ENCODE measurements at places on chromosomes 2 and 18.

- DNase-seq = no peak
Observed at GRCh38 chr2:11903085-11903606, 156.7 kb downstream of the LPIN1 start.

DNA sequence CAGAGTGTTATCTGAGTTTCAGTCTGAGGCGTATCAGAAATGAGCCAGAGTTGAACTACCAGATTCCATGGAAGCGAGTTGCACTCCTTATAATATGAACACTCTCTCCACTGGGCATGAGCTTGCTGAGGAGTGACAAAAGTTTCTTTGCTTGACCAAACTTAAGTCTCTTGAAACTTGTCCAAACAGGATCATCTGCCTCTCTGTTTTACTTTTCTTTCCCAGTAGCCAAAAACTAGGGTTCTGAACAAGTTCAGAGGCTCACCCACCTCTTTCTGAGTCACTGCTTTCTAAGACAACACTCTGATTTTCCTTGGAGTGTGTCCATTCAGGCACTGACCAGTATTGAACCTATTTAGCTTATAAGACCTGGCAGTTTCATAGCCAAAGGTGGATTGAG, 233.2 kb upstream of the TCF4 start:
- no peak for DNase-seq

GRCh38 chr2:25524507-25524906, 148.9 kb downstream of the DTNB start:
- DNase-seq = no peak

- no peak for DNase-seq
Observed at GRCh38 chr2:150480241-150480640, 7.2 kb downstream of the RND3 start.

DNA sequence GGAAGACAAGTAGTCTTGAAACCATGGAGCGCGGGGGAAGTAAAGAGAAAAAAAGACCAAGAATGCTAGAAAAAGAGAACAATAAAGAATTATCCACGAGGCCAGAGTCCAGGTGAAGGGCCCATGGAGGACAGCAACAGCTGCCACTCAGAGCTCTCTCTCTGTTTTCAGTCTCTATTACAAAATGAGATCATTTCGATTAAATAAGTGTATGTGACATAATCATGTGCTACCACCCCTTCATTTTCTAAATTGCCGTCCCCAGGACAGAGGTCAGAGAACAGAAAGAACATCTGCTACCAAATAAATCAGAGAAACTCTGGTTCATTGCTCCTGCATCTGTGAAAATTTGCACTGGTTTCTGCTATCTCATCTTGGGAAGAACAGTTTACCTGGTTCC, 838.7 kb downstream of the RNF144A start:
- no peak for DNase-seq

DNA sequence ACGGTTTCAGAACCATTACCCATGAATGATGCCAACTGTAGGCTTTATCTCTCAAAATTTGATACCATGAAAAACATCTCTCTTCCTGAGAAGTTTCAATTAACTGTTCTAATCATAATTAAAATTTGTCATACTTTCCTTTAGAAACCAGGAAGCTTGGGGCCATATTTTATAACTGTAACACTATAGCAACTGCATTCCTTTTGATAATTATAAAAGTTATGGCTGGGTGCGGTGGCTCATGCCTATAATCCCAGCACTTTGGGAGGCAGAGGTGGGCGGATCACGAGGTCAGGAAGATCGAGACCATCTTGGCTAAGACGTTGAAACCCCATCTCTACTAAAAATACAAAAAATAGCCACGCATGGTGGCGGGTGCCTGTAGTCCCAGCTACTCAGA, 70.6 kb downstream of the DNAH7 start:
- DNase-seq = no peak

GRCh38 chr2:151182396-151182795, 79.3 kb downstream of the RBM43 start:
- DNase-seq = no peak

DNA sequence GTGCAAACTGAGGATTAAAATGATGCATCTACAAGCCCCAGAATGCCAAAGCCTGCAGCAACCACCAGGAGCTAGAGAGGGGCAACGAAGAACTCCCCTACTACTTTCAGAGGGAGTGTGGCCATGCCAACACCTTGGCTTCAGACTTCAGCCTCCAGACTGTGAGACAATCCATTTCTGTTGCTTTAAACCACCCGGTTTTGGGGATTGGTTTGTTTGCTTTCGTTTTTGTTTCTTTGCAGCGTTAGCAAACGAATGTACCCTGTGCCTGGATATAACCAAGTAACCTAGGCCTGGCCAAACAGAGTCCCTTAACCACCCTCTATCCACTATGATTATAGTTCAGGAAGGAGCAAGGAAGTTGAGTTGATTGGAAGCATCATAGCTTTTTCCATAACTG, 171.2 kb upstream of the NCK2 start:
- DNase-seq = no peak

DNA sequence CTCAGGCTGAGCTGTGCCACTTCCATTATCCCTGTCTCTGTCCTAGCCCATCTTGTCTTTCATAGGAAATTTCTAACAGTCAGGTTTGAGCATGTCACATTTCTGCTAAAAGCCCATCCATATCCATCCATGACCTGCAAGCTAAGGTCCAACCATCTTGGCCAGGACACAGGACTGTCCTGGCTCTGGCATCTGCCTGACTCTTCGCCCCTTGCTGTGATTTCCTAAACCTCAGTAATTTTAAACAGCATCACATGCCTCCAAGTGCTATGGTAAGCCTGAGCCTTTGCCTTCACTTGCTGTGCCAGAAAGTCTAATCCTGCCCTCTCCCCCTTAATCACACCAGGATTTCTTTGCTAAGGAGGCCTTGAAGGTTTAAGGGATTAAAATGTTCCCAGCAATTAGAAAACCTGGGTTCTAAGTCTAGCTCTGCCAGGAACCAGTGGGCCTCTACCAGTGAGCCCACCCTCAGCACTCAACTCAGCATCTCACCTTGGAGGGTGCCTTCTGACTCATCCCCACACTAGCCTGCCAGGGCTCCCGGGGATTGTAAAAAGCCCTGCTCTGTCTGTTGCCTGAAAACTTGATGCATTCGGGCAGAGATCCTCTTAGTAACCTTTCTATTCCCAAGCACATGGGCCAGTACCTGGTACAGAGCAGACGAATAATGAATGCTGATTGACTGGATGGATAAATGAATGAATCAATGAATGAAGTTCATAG, 411.0 kb downstream of the LRATD1 start:
- DNase-seq = no peak

- no peak for DNase-seq
Observed at GRCh38 chr18:79459946-79460480, 64.3 kb downstream of the NFATC1 start.

DNA sequence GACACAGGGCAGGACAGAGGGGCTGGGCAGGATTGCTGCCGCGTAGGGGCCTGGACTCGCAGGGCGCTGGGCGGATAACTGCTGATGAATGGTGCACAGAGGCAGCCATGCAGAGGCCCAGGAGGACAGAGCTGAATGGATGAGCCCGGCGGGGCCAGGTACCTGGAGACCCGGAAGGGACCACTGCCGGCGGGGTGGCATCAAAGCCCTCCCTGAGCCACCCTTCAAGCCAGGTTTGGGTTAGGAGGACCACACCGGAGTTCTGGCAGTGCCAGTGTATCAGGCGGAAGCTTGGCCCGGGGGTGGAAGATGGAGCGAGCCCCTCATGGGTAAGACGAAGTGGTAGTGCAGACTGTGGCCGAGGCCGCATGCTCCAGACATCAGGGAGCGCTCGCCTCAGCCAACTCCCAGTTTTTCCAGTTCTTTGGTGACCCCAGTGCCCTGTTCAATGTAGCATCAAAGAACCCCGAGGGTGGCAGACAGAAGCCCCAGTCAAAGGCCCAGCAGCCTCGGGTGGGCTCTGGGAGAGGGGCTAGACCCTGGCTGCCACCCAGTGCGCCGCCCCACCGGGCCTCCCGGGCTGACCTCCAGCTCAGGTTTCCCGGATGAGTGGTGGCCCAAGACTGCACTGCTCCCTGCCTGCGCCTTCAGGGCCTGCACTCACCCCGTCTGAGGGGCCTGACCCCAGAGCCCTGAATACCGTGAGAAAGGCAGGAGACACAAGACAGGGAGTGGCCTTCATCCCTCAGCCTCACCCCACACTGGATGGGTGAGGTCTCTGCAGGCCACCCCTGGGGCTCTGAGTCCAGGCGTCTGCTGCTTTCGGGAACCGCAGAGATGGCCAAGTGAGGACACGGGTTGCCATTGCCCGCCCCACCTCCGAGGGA, 50.9 kb downstream of the ACAA2 start:
- no peak for DNase-seq

GRCh38 chr2:143574069-143574468, 444.9 kb downstream of the ARHGAP15 start:
- DNase-seq = no peak

DNA sequence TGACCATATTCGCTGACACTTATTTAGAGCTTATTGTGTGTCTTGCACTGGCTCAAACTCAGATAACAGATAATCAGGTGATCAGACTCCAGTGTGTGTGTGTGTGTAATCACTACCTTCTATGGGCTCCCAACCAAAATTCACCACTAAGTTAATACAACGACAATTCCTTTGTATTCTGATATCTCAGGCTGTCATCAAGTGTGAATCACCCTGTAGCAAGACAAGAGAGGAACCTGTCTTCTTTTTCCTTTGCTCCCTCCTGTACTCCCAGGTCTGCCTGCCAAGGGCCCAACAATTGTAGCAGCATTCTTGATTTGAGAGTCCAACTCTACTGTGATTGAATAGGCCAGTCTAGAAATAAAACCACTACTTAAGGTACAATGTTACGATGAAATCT, 25.8 kb downstream of the ITGB6 start:
- DNase-seq = no peak

GRCh38 chr2:240131296-240131695, 4.8 kb downstream of the COPS9 start:
- DNase-seq = no peak

GRCh38 chr18:75548353-75548905, 120.9 kb upstream of the SMIM21 start:
- DNase-seq = peak; percentile 85

DNA sequence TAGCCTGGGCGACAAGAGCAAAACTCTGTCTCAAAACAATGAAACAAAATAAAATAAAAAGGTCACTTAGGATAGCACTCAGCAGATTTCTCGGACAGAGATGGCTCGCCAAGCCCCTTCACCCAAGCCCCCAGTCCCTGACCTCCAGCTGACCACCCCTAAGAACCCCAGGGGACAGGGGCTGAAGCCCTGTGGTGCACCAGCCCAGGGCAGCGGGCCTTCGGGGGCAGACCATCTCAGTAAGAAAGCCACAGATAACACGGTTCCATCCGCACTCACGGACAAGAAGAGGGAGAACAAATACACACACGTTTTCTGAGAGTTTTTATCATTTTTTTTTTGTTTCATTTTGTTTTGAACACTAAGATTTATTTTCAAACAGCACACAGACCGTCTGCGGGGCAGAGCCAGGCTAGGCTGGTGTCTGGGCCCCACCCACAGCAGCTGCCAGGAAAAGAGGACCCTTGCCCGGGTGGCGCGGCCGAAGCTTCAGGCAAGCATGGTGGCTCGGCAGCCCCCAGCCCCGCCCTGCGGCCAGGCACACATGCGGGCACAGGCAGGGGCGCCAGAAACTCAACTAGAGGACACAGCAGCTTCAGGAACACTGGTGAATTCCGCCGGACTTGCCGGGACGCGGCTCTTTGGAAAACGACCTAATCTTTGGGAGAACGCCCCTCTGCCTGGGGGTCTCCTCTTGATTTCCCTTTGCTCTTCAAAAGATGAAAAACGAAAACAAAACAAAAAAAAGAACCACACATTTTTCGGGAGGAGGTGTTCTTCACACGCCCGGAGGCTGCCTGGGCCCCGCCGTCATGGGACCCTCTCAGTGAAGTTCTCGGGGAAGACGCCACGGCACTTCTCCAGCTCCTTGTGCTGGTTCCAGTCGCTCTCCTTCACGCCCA, 59.0 kb downstream of the BIN1 start:
- DNase-seq = no peak

DNA sequence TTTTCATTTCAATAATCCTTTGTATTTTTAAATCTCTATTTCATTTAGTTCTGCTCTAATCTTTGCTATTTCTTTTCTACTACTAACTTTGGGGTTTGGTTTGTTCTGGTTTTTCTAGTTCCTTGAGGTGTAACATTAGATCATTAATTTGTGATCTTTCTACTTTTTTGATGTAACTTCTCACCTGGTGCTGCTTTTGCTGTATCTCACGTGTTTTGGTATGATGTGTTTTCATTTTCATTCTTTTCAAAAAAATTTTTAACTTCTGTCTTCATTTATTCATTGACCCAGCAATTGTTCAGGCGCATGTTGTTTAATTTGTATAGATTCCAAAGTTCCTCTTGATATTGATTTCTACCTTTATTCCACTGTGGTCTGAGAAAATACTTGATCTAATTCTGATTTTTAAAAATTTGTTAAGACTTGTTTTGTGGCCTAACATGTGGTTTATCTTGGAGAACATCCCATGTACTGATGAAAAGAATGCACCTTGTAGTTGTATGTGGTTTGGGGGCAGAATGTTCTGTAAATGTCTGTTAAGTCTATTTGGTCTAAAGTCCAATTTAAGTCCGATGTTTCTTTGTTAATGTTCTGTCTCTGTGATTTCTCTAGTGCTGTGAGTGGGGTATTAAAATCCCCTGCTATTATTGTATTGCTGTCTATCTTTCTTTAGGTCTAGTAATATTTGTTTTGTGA, 17.3 kb upstream of the MALT1 start:
- DNase-seq = no peak

DNA sequence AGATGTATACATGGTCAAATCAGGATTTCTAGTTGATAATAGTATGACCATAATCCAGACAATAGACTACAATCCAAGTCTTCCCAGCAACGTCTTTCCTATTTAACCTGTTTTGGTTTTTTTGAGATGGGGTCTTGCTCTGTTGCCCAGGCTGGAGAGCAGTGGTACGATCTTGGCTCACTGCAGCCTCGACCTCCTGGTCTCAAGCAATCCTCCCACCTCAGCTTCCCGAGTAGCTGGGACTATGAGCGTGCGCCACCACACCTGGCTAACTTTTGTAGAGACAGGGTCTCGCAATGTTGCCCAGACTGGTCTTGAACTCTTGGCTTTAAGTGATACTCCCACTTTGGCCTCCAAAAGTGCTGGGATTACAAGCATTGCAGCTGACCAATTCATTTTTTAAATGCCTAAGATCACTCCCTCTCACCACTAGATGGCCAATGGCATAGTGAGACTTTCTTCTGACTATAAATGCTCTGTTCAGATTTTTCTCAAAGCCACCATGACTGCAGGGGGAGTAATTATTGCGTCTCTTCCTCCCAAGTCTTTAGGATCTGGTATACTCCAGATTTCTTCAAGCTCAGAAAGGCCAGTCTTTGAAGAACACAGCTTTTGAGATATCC, 47.6 kb downstream of the HNRNPLL start:
- DNase-seq = no peak

DNA sequence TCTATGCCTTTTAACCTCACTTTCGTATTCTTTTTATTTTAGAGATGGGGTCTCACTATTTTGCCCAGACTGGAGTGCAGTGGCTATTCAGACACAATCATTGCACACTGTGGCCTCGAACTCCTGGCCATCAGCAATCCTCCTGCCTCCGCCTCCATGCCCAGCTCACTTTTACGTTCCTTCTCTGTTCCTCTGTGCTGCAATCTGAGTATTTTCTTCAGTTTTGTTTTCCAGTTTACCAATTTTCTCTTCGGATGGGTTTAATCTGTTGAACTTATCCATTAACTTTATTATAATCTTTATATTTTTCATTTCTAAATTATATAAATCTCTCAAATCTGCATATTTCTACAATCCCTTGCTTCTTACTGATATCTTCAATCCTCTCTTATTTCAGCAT, 38.6 kb downstream of the SIGLEC15 start:
- DNase-seq = no peak

GRCh38 chr2:140667203-140667602, 1463.6 kb downstream of the LRP1B start:
- DNase-seq = no peak

GRCh38 chr2:9423922-9424272, 443 bp downstream of the CPSF3 start:
- DNase-seq = no peak

Measured in brain (organoid and tissue), 16 donors.